Mammary microvascular endothelial cell (primary cell): ENCODE measurements at places on chromosomes 7 and 10. TPM values are rescaled to one million over a fixed set of nuclear protein-coding genes. Genes with fewer than 3 reads are reported as not detected.

The SIRT1 gene
- 8.3 TPM in 2 replicates for total RNA-seq

The WDR37 gene
- 14.8 and 17.8 TPM in 2 replicates for total RNA-seq

The DDX50 gene
- total RNA-seq = 22.3 and 29.2 TPM in 2 replicates

The PRSS1 gene
- not detected in 2 replicates for total RNA-seq

The ITPRID1 gene
- not detected in 2 replicates for total RNA-seq

The TAF6 gene
- total RNA-seq = 56.0 and 63.9 TPM in 2 replicates

The ASAH2B gene
- 0.60 and 0.69 TPM in 2 replicates for total RNA-seq

The SUN1 gene
- total RNA-seq = 125 and 141 TPM in 2 replicates

The ECHDC3 gene
- 20.0 and 23.8 TPM in 2 replicates for total RNA-seq

The UCMA gene
- not detected in 2 replicates for total RNA-seq

The PAPOLB gene
- total RNA-seq = not detected in 2 replicates

The TMEM196 gene
- not detected in 2 replicates for total RNA-seq

The TMEM229A gene
- not detected in 2 replicates for total RNA-seq

The ZNF117 gene
- 5.0 and 5.9 TPM in 2 replicates for total RNA-seq

The PILRA gene
- not detected in 2 replicates for total RNA-seq

The CRPPA gene
- 1.4 TPM in 2 replicates for total RNA-seq

The NME8 gene
- total RNA-seq = not detected in 2 replicates

The OR2A42 gene
- total RNA-seq = under 0.01 TPM in 1 of 2 replicates, not detected in the other

The ASIC3 gene
- total RNA-seq = not detected in 2 replicates

The KCND2 gene
- total RNA-seq = 0.05 TPM in 1 of 2 replicates, not detected in the other

The SSMEM1 gene
- not detected in 2 replicates for total RNA-seq

The POLD2 gene
- 117 TPM in 2 replicates for total RNA-seq

The RSPH10B gene
- total RNA-seq = 0.05 and 0.53 TPM in 2 replicates

The HSPA12A gene
- under 0.01 and 0.05 TPM in 2 replicates for total RNA-seq

The WDR11 gene
- 36.3 and 40.2 TPM in 2 replicates for total RNA-seq

The STOX1 gene
- total RNA-seq = 0.59 TPM in 1 of 2 replicates, not detected in the other

The SLC18A3 gene
- total RNA-seq = not detected in 2 replicates

The GARIN1A gene
- total RNA-seq = under 0.01 and 0.07 TPM in 2 replicates

The GPR15LG gene
- not detected in 2 replicates for total RNA-seq

The AGAP6 gene
- 2.4 and 3.0 TPM in 2 replicates for total RNA-seq

The ADCY1 gene
- 0.07 and 0.25 TPM in 2 replicates for total RNA-seq

The UCN3 gene
- total RNA-seq = not detected in 2 replicates

The HOXA9 gene
- total RNA-seq = 16.2 and 24.6 TPM in 2 replicates

The LEP gene
- total RNA-seq = not detected in 2 replicates

The ELN gene
- 0.25 and 1.8 TPM in 2 replicates for total RNA-seq

The A1CF gene
- total RNA-seq = not detected in 2 replicates

The TLX1 gene
- not detected in 2 replicates for total RNA-seq

The OPN1SW gene
- not detected in 2 replicates for total RNA-seq

The SLC29A3 gene
- 1.8 and 4.1 TPM in 2 replicates for total RNA-seq
